Endodermal cell (in vitro differentiated cells): ENCODE measurements at places on chromosomes 13 and 19. TPM values are rescaled to one million over a fixed set of nuclear protein-coding genes. Genes with fewer than 3 reads are reported as not detected.

- H3K27me3 ChIP-seq, result no peaks in the 10 kb centered on the region
- no peaks in the 10 kb centered on the region for H3K4me1 ChIP-seq
- no peak overlapping the region for H3K4me3 ChIP-seq
- peak; percentile 57 for DNase-seq
- H3K36me3 ChIP-seq, result no peaks in the 10 kb centered on the region
- H3K27ac ChIP-seq, result no peak overlapping the region
Observed at GRCh38 chr13:98738213-98738612, 14.3 kb downstream of the SLC15A1 start.

GRCh38 chr13:61712621-61713020 lies 297.0 kb upstream of the PCDH20 start:
- no peak for DNase-seq
- H3K27me3 ChIP-seq, result no peaks in the 10 kb centered on the region
- H3K4me3 ChIP-seq, result no peak overlapping the region
- H3K4me1 ChIP-seq, result no peaks in the 10 kb centered on the region

DIRAS1 gene
- 8.4 and 8.7 TPM in 2 replicates for total RNA-seq

LGALS14 gene
- not detected in 3 replicates for total RNA-seq

DNA sequence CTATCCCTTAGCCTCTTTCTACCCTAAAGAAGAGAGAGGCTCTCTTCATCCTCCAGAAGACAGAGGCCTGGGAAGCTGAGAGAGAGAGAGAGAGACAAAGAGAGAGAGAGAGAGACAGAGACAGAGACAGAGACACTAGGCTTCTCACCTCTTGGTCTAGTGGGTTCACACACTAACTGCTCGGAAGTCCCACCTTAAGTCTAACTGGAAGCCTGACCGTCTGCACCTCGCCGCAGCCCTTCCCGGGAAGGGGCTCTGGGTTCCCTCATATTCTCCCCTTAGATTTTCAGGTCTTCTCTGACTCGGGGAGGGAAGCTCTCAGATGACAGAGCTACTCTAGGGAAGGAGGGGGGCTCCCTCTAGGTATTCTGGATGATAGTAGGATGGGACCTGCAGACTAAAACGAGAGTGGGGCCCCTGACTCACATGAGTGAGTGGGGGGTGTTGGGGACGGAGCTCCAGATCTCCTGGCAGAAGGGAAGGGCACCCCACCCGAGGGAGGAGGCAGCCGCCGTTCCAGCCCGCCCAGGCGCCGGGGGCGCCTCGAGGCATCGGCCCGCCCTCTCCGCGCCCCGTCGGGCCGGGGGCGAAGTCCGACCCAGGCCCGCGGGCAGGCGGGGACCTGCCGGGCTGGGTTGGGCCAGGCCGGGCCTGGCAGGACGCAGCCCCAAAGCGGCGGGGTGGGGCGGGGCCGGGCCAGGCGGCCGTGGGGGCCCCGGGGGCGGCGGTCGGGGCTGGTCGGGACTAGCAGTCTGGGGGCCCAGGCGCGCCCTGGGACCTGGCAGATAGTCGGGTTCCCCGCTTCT lies 2.0 kb upstream of the JUNB start:
- H3K36me3 ChIP-seq, result no peaks in the 10 kb centered on the region
- H3K27ac ChIP-seq, result peak overlapping the region; percentile 1
- H3K4me3 ChIP-seq, result peak overlapping the region; percentile 8
- DNase-seq, result no peak
- H3K27me3 ChIP-seq, result peaks cover 9% of the 10 kb centered on the region
- H3K4me1 ChIP-seq, result peaks cover 6% of the 10 kb centered on the region

ZNF835 gene
- total RNA-seq, result 0.25 and 0.42 TPM in 2 replicates

SERTM1 gene
- total RNA-seq, result not detected in 3 replicates

GRCh38 chr13:111952032-111952431 lies 114.9 kb upstream of the SOX1 start:
- no peak overlapping the region for H3K4me3 ChIP-seq
- no peaks in the 10 kb centered on the region for H3K27me3 ChIP-seq
- no peaks in the 10 kb centered on the region for H3K4me1 ChIP-seq
- no peak overlapping the region for H3K27ac ChIP-seq
- peak; percentile 31 for DNase-seq

GRCh38 chr13:99124794-99125316 lies 75.8 kb upstream of the UBAC2 start:
- DNase-seq, result no peak
- H3K36me3 ChIP-seq, result no peaks in the 10 kb centered on the region
- H3K4me1 ChIP-seq, result no peaks in the 10 kb centered on the region
- no peak overlapping the region for H3K4me3 ChIP-seq

DNA sequence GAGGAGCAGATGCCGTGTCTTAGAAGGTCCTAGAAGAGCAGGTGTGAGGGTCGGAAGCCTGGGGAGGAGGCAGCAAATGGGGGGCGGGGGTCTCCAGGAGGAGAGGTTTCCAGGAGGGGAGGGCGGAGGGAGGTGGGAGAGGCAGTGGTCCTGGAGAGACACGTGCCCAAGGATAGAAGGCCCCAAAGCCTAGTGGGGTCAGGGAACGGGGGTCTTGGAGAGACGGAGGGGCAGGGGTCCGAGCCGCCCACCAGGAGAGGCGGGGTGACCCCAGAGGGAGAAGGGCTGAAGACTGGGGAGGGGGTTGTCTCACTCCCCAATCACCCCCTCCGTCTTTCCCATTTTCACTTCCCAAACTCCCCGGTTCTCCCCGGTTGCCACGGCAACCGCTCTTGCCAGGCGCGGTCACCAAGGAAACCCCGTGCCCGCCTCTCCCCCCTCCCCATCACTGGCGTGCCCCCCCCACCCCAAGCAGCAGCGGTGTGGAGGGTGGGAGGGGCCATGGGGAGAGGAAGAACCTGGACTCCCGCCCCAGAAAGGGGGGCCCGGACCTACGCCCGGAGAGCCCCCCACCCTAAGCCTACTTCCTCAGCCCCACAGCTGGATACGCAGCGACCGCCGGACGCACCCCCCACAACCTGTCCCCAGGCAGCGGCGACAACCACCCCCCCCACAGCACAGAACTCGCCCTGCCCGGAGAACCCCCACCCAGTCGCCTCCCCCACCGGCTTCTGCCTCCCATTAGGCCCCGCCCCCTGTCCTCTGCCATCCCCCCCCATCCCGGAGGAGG lies 988 bp downstream of the LRRC4B start:
- peaks cover 28% of the 10 kb centered on the region for H3K27me3 ChIP-seq
- no peak overlapping the region for H3K4me3 ChIP-seq
- H3K27ac ChIP-seq, result peak overlapping the region; percentile 82
- H3K4me1 ChIP-seq, result no peaks in the 10 kb centered on the region
- DNase-seq, result peak; percentile 59
- H3K36me3 ChIP-seq, result no peaks in the 10 kb centered on the region

DNA sequence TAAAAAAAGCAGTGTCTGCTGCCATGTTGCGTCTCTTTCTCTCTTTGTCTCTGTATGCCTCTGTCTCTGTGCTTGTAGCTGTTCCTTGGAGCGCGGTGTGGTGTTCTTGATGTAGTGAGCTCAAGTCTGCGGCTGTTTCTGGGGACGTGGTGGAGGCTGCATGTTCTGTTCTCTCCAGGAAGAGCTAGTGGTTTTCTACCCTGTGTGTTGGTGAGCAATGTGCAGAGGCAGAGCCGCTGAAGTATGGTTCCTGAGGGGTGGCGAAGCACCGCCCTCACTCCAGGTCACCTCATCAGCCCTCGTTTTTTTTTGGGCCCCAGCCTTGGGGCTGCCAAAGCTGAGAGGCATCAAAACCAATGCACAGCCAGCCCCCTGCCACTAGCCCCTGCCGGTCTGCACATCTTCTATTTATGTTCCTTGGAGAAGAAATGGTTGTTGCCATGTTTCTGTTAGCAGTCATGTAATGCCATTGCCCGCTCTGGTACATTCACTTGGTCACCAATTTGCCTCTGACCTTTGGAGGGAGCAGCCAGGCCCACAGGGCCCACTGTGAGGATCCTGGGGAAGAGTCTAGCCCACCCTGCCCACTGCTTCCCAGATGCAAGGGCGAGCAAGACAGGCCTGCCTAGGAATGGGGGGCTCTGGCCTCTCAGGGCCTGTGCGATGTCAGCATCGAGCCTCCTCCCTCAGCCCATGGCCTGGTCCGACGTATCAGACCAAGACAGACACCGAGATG lies 7.2 kb downstream of the HNRNPL start:
- DNase-seq, result no peak
- H3K27ac ChIP-seq, result no peak overlapping the region
- H3K4me1 ChIP-seq, result peaks cover 5% of the 10 kb centered on the region
- no peak overlapping the region for H3K4me3 ChIP-seq

DNA sequence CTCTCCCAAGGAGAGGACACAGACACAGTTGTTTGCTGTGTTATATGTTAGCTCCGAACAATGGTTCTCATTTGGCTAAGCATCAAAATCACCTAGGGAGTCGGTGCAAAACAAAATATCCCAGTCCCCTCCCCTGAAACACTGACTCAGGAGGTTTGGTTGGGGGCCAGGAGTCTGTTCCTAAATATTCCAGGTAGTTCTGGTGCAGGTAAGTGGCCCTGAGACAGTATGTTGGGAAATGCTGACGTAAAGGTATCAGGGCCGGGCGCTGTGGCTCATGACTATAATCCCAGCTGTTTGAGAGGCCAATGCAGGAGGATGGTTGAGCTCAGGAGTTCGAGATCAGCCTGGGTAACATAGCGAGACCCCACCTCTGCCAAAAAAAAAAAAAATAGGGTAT lies 2.3 kb upstream of the MAP2K7 start:
- no peak overlapping the region for H3K4me3 ChIP-seq
- no peak overlapping the region for H3K27ac ChIP-seq
- H3K36me3 ChIP-seq, result peaks cover 6% of the 10 kb centered on the region
- no peaks in the 10 kb centered on the region for H3K4me1 ChIP-seq
- no peak for DNase-seq

SIGLEC11 gene
- total RNA-seq, result not detected in 2 replicates

- H3K36me3 ChIP-seq, result no peaks in the 10 kb centered on the region
- H3K27ac ChIP-seq, result no peak overlapping the region
- DNase-seq, result no peak
- no peak overlapping the region for H3K4me3 ChIP-seq
Observed at GRCh38 chr13:71374471-71375049, 492.4 kb downstream of the DACH1 start.

- no peaks in the 10 kb centered on the region for H3K27me3 ChIP-seq
- peaks cover 28% of the 10 kb centered on the region for H3K36me3 ChIP-seq
- H3K27ac ChIP-seq, result no peak overlapping the region
- H3K4me1 ChIP-seq, result no peaks in the 10 kb centered on the region
Observed at GRCh38 chr13:40813667-40814454, 24.4 kb downstream of the SLC25A15 start.

GRCh38 chr13:46327246-46327645 lies 59.8 kb downstream of the RUBCNL start:
- H3K36me3 ChIP-seq, result no peaks in the 10 kb centered on the region
- peaks cover 7% of the 10 kb centered on the region for H3K27me3 ChIP-seq
- H3K4me1 ChIP-seq, result no peaks in the 10 kb centered on the region
- no peak overlapping the region for H3K27ac ChIP-seq
- H3K4me3 ChIP-seq, result no peak overlapping the region

- no peak overlapping the region for H3K27ac ChIP-seq
- DNase-seq, result no peak
- no peaks in the 10 kb centered on the region for H3K4me1 ChIP-seq
- no peaks in the 10 kb centered on the region for H3K36me3 ChIP-seq
- no peak overlapping the region for H3K4me3 ChIP-seq
Observed at GRCh38 chr13:83508771-83509301, 373.4 kb downstream of the SLITRK1 start.

DNA sequence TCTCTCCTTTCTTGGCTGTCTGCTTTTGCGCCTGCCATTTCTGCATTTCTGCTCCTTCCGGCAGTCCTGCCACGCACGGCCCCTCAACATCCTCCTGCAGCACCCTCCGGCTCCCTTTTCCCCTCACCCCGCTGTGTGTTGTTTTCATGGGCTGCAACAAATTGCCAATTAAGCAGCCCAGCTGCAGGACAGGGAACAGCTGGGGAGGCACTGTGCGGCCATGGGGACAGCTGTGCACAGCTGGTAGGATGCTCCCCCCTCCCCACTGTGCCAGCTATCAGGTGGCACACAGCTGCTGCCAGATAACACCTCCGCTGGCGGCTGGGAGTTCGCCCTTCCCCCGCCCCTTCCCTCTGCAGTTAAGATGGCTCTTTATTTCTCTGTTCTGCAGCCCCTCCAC lies 25.4 kb downstream of the LYL1 start:
- H3K4me3 ChIP-seq, result no peak overlapping the region
- DNase-seq, result no peak
- H3K36me3 ChIP-seq, result no peaks in the 10 kb centered on the region

- H3K27ac ChIP-seq, result no peak overlapping the region
- H3K4me1 ChIP-seq, result peaks cover 19% of the 10 kb centered on the region
- no peak for DNase-seq
- H3K4me3 ChIP-seq, result no peak overlapping the region
Observed at GRCh38 chr19:18733196-18733647, 49.7 kb downstream of the CRTC1 start.

C19orf85 gene
- 2.3 and 3.1 TPM in 2 replicates for total RNA-seq

GRCh38 chr13:20921572-20921971 lies 19.0 kb upstream of the XPO4 start:
- no peak overlapping the region for H3K27ac ChIP-seq
- no peaks in the 10 kb centered on the region for H3K36me3 ChIP-seq
- H3K27me3 ChIP-seq, result no peaks in the 10 kb centered on the region
- no peak for DNase-seq

- peak; percentile 67 for DNase-seq
- H3K27me3 ChIP-seq, result no peaks in the 10 kb centered on the region
- H3K27ac ChIP-seq, result peak overlapping the region; percentile 58
Observed at GRCh38 chr13:100520936-100521850, 67.4 kb downstream of the GGACT start.

FFAR3 gene
- total RNA-seq, result not detected in 2 replicates

DNA sequence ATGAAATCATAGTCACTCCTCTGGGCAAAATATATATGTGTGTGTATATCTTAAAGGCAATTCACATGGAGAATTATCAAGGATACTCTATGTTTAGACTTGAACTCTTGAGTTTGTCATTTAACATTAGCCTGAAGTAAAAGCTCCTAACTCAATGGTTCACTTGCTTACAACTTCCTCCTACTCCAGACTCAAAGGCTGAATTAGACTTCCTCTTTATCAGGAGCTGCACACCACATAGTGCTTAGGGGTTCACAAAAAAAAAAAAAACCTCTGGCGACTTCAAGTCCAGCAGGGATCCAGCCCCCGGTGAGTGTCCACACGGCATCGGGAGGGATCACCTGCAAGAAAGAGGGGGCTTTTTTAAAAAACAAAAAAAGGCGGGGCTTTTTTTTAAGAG lies 68.2 kb upstream of the LSM14A start:
- no peaks in the 10 kb centered on the region for H3K4me1 ChIP-seq
- no peaks in the 10 kb centered on the region for H3K36me3 ChIP-seq
- H3K4me3 ChIP-seq, result no peak overlapping the region
- H3K27ac ChIP-seq, result no peak overlapping the region
- H3K27me3 ChIP-seq, result no peaks in the 10 kb centered on the region
- no peak for DNase-seq

DNA sequence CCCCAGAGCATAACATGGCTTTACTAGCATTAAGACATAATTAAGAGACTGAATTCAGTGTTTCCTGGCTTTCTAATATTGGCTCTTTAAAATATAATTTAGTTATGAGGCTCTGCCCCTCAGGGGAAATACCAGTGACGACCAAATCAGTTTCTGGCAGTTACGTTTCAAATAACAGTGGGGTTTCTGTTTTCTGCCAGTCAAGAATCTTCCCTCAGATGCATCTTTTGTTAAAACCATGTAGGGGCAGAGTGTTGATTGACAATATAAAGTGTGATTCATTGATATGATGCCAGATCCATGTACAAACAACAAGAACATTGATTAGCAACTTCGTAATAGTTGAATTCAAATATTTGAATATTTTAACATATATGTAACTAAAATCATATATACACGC lies 1169.7 kb downstream of the DIAPH3 start:
- no peak overlapping the region for H3K4me3 ChIP-seq
- H3K36me3 ChIP-seq, result no peaks in the 10 kb centered on the region
- H3K27ac ChIP-seq, result no peak overlapping the region
- DNase-seq, result no peak
- no peaks in the 10 kb centered on the region for H3K27me3 ChIP-seq

- H3K36me3 ChIP-seq, result no peaks in the 10 kb centered on the region
- H3K4me3 ChIP-seq, result no peak overlapping the region
- DNase-seq, result no peak
- H3K27me3 ChIP-seq, result no peaks in the 10 kb centered on the region
- no peaks in the 10 kb centered on the region for H3K4me1 ChIP-seq
Observed at GRCh38 chr19:3712663-3713611, 4.8 kb downstream of the TJP3 start.
